Cardiac ventricle fibroblast (primary cell): ENCODE measurements at places on chromosomes 16 and 17. TPM values are rescaled to one million over a fixed set of nuclear protein-coding genes. Genes with fewer than 3 reads are reported as not detected.

The NOG gene
- total RNA-seq: not detected in 2 replicates

The CLDN7 gene
- total RNA-seq: 2.0 TPM in 1 of 2 replicates, not detected in the other

The EPX gene
- not detected in 2 replicates for total RNA-seq

The MAPK7 gene
- total RNA-seq: 48.5 and 55.0 TPM in 2 replicates

The TMEM98 gene
- total RNA-seq: 131 and 144 TPM in 2 replicates

The GPRC5C gene
- total RNA-seq: 44.6 and 47.7 TPM in 2 replicates

The PKMYT1 gene
- 1.1 and 2.5 TPM in 2 replicates for total RNA-seq

The TPSG1 gene
- total RNA-seq: 0.15 TPM in 1 of 2 replicates, not detected in the other

The OR4D1 gene
- not detected in 2 replicates for total RNA-seq

The MPP2 gene
- total RNA-seq: 7.1 and 7.6 TPM in 2 replicates

The MYH3 gene
- total RNA-seq: 0.24 and 4.0 TPM in 2 replicates

The HOXB2 gene
- total RNA-seq: 10.3 and 27.3 TPM in 2 replicates

The TNP2 gene
- total RNA-seq: not detected in 2 replicates

The PLLP gene
- 0.20 and 0.37 TPM in 2 replicates for total RNA-seq

The PDF gene
- total RNA-seq: 14.8 and 17.0 TPM in 2 replicates

The CDH16 gene
- total RNA-seq: not detected in 2 replicates

The BCAR1 gene
- total RNA-seq: 42.5 and 46.4 TPM in 2 replicates

The NUP88 gene
- total RNA-seq: 37.3 and 48.9 TPM in 2 replicates

The ADGRG3 gene
- not detected in 2 replicates for total RNA-seq

The BAHCC1 gene
- total RNA-seq: 26.9 and 29.2 TPM in 2 replicates

The BLTP2 gene
- total RNA-seq: 74.2 and 90.4 TPM in 2 replicates

The CYBA gene
- total RNA-seq: 257 and 264 TPM in 2 replicates

The NPIPB8 gene
- total RNA-seq: 0.06 TPM in 1 of 2 replicates, not detected in the other

The TEX19 gene
- not detected in 2 replicates for total RNA-seq

The TLCD1 gene
- total RNA-seq: 7.0 and 11.3 TPM in 2 replicates

The NLK gene
- 8.0 and 10.0 TPM in 2 replicates for total RNA-seq

The TP53TG3E gene
- not detected in 2 replicates for total RNA-seq

The CLEC18A gene
- 0.24 and 0.25 TPM in 2 replicates for total RNA-seq

The CDH3 gene
- total RNA-seq: 0.05 TPM in 1 of 2 replicates, not detected in the other

The TRAF7 gene
- 52.4 and 66.5 TPM in 2 replicates for total RNA-seq

The CTRB2 gene
- not detected in 2 replicates for total RNA-seq

The SLC16A5 gene
- 2.8 and 4.2 TPM in 2 replicates for total RNA-seq

The PIEZO1 gene
- 58.3 and 59.5 TPM in 2 replicates for total RNA-seq

The TSPAN10 gene
- total RNA-seq: 0.75 and 1.1 TPM in 2 replicates

The GNG13 gene
- not detected in 2 replicates for total RNA-seq

The QRICH2 gene
- 0.98 and 1.8 TPM in 2 replicates for total RNA-seq

The SLC22A31 gene
- total RNA-seq: 0.29 and 1.7 TPM in 2 replicates

The NRN1L gene
- total RNA-seq: not detected in 2 replicates

The TBC1D26 gene
- not detected in 2 replicates for total RNA-seq

The GAS7 gene
- total RNA-seq: 25.6 and 29.0 TPM in 2 replicates

The CHRNE gene
- 0.31 and 0.54 TPM in 2 replicates for total RNA-seq

The STX1B gene
- 0.25 and 0.29 TPM in 2 replicates for total RNA-seq

The C1QTNF8 gene
- not detected in 2 replicates for total RNA-seq

The CALB2 gene
- not detected in 2 replicates for total RNA-seq

The TBC1D3D gene
- total RNA-seq: not detected in 2 replicates

The JMJD6 gene
- total RNA-seq: 14.2 and 14.9 TPM in 2 replicates

The EFCAB13 gene
- 0.39 and 0.62 TPM in 2 replicates for total RNA-seq

The TBC1D3I gene
- not detected in 2 replicates for total RNA-seq

The FGF11 gene
- 1.1 and 1.2 TPM in 2 replicates for total RNA-seq

The CCL7 gene
- 1.5 and 1.6 TPM in 2 replicates for total RNA-seq

The ACOX1 gene
- total RNA-seq: 37.6 and 47.4 TPM in 2 replicates

The NPIPB6 gene
- 0.06 TPM in 1 of 2 replicates, not detected in the other for total RNA-seq
